ENCODE measurements at places on chromosomes 5 and 9. TPM values are rescaled to one million over a fixed set of nuclear protein-coding genes. Genes with fewer than 3 reads are reported as not detected.

PCDHB3 gene
- not detected for total RNA-seq

ENTREP1 gene
- total RNA-seq, result not detected

PRDM12 gene
- not detected for total RNA-seq

PPP2R2B gene
- total RNA-seq, result 1.8 TPM

CDHR2 gene
- 2.4 TPM for total RNA-seq

LEAP2 gene
- total RNA-seq, result 3.2 TPM

TNFSF15 gene
- 2.5 TPM for total RNA-seq

SNCAIP gene
- total RNA-seq, result not detected

S1PR3 gene
- 0.12 TPM for total RNA-seq

C9orf153 gene
- 0.35 TPM for total RNA-seq

DNA sequence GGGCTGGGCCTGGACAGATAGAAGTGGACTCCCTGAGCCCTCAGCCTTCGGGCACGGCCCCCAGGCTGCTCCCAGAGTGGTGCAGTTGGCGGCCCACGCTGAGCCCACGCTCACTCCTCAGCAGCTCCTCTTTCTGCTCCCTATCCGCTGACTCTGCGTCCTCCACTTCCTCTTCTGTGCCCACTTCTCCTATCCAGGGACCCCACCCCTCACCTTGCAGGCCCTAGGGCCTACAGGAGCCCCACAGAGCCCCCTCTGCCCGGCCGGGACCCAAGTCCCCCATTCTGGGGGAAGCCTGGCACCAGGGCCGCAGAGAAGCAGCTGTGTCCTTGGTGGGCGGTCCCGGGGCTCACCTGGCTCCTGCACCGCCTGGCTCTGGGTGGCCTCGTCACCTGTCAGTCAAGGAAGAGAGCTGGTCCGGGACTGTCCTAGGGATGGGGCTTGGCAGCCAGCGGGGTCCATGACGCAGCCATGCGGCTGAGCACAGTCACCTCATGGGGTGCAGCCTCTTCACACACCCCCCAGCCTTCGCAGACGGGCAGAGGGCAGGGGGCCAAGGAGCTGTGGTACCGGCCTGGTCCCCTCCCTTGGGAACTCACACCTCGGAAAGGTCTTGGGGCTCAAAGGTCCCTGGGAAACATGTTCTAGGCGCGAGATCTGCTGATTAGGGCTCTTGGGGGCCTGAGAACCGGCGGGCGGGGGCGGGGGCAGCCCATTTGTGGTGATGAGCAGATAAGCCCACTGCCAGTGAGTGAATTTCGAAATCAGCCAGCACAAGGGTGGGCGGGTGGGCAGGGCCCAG, 5.4 kb upstream of the NRARP start:
- no peaks in the 10 kb centered on the region for H3K27me3 ChIP-seq
- H3K36me3 ChIP-seq, result no peaks in the 10 kb centered on the region
- H3K4me3 ChIP-seq, result no peak overlapping the region

GRCh38 chr5:100303216-100303615, 232.0 kb upstream of the FAM174A start:
- H3K27ac ChIP-seq, result no peak overlapping the region
- no peaks in the 10 kb centered on the region for H3K36me3 ChIP-seq
- no peak for DNase-seq
- no peaks in the 10 kb centered on the region for H3K4me1 ChIP-seq

DNA sequence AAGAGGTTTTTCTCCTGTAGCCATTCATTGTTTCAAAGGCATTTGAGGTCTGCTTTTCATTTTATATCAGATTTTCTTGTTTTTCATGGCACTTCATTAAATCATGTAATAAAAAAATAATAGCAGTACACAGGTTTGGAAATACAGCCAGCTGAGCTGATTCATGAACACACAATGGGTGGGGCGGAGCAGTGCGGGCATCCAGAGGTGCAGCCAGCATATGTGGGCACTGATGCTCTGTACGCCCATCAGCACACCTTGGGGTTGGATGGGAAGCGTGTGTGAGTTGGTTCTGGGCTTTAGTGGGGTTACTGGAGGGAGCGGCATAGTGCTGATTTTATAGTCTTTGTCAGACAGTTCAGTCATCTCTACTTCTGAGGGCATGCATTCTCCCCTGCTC, 54.2 kb upstream of the IRX4 start:
- H3K4me3 ChIP-seq, result no peak overlapping the region
- no peak overlapping the region for H3K27ac ChIP-seq
- H3K4me1 ChIP-seq, result no peaks in the 10 kb centered on the region
- H3K36me3 ChIP-seq, result no peaks in the 10 kb centered on the region
- H3K27me3 ChIP-seq, result peaks cover 22% of the 10 kb centered on the region

- DNase-seq, result no peak
- no peak overlapping the region for H3K27ac ChIP-seq
- no peak overlapping the region for H3K4me3 ChIP-seq
- H3K27me3 ChIP-seq, result peaks cover 9% of the 10 kb centered on the region
Measured at GRCh38 chr9:78438780-78439179, 141.9 kb downstream of the PSAT1 start.

DNA sequence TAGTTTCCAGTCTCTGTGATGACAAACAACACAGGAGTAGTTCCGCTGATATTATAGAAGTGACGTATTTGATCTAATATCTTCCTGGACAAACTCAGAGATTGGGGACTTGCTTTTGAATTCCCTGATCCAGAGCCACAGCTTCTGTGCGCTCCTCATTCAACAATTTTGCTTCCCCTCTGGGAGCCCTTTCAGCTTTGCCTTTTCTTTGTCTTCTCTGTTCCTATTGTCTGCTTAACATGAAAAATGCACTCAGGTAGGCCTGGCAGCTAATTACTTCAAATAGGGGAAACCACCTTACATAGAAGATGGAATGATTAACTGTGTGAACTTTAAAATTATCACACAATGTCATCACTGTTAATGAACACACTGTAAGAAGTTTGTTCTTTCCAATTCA, 192.9 kb downstream of the EPB41L4A start:
- DNase-seq, result no peak
- H3K36me3 ChIP-seq, result no peaks in the 10 kb centered on the region
- no peaks in the 10 kb centered on the region for H3K4me1 ChIP-seq
- H3K4me3 ChIP-seq, result no peak overlapping the region
- no peak overlapping the region for H3K27ac ChIP-seq

DNA sequence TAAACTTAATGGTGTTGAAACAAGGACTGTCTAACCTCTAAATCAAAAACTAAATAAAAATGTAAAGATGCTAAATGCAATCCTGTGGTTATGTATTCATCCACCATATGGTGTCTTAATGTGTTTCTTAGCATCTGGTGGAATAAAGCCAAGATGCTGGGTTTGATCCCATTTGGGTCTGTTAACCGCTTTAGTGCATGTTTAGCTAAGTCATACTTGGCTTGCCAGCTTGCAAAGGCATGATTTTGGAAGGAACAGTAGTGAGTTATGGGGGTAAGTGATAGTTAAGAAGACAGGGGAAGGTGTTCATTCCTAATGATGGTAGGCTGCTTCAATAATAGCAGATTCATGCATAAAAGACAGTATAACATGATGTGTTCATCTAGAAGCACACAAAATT, 139.0 kb upstream of the SLC27A6 start:
- H3K4me3 ChIP-seq, result no peak overlapping the region
- no peak for DNase-seq
- no peaks in the 10 kb centered on the region for H3K27me3 ChIP-seq
- H3K27ac ChIP-seq, result no peak overlapping the region

- no peak for DNase-seq
- no peak overlapping the region for H3K27ac ChIP-seq
- H3K4me3 ChIP-seq, result no peak overlapping the region
- H3K36me3 ChIP-seq, result no peaks in the 10 kb centered on the region
Measured at GRCh38 chr9:131965103-131965502, 114.6 kb downstream of the MED27 start.

GRCh38 chr5:18805376-18805775, 1171.1 kb downstream of the TAF11L14 start:
- H3K4me3 ChIP-seq, result no peak overlapping the region
- DNase-seq, result no peak
- H3K36me3 ChIP-seq, result no peaks in the 10 kb centered on the region
- no peaks in the 10 kb centered on the region for H3K27me3 ChIP-seq

GRCh38 chr9:109477258-109478050, 20.7 kb downstream of the PTPN3 start:
- no peaks in the 10 kb centered on the region for H3K4me1 ChIP-seq
- no peak for DNase-seq
- H3K4me3 ChIP-seq, result no peak overlapping the region
- H3K36me3 ChIP-seq, result no peaks in the 10 kb centered on the region

DNA sequence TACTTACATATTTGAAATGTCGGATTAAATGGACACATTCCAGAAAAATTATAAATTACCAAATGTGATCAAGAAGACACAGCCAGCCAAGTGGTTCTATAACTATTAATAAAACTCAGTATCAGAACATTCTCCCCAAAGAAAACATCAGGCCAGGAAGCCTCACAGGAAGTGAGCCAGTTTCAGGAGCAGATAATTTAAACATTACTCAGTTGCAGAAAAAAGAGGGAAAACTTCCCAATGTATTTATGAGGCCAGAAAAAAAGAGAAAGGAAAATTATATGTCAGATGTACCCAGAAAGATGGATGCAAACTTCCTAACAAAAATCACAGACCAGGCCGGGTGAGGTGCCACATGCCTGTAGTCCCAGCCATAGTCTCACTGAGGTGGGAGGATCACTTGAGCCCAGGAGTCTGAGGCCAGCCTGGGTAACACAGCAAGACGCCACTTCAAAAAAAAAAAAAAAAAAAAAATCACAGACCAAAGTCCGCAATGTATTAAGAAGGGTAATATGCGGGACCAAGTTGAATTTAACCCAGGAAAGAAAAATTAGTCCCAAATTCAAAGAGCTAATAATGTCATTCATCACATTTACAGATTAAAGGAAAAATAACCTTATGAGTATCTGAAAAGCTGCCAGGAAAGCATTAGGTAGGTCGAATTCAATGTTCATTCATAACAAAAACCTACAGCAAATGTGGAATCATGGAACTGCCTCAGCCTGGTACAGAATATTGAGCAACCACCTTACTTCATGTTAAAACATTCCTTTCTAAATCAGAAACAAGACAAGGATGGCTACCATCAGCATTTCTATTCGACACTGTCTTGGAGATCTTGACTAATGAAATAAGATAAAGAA, 37.2 kb upstream of the NRARP start:
- DNase-seq, result no peak
- no peak overlapping the region for H3K4me3 ChIP-seq
- no peaks in the 10 kb centered on the region for H3K36me3 ChIP-seq
- no peak overlapping the region for H3K27ac ChIP-seq
- H3K4me1 ChIP-seq, result peaks cover 4% of the 10 kb centered on the region
- H3K27me3 ChIP-seq, result no peaks in the 10 kb centered on the region

- H3K4me1 ChIP-seq, result no peaks in the 10 kb centered on the region
- no peaks in the 10 kb centered on the region for H3K27me3 ChIP-seq
- no peak for DNase-seq
- no peak overlapping the region for H3K4me3 ChIP-seq
Measured at GRCh38 chr9:134367791-134368490, 41.7 kb downstream of the RXRA start.

DNA sequence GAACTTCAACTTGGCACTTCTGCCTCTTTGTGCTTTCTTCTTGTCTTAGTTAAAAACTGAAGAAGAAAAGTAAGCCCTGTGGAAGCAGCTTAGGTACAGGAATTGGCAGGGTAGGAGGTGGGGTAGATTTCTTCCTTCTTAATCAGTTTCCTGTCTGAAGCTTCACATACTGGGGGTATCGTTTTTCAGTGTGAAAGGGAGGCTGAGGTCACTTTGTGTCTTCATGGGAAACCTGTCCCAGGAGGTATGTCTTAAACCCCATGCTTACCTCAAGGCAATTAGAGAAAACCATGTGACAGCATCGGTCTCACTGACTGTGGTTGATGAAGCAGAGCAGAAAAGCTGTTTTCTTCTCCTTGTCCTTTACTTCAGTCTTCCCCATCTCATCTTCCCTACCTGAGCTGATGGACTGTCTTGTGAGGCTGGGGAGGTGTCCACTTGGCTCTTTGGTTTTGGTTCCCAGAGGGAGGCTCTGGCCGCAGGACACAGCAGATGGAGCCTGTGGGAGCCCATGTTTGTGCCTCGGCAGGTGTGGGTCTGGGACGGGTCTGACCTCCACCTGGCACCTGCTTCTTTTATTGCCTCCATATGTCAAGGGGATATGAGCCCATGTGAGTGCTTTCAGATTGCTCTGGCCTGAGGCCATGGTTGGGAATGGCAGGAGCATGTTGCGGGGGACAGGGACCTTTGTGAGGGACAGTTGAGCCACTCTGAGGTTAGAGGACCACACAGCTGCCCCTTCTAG, 47.0 kb downstream of the SH3GL2 start:
- no peak overlapping the region for H3K27ac ChIP-seq
- DNase-seq, result no peak
- H3K4me3 ChIP-seq, result no peak overlapping the region
- no peaks in the 10 kb centered on the region for H3K27me3 ChIP-seq
- no peaks in the 10 kb centered on the region for H3K36me3 ChIP-seq
- H3K4me1 ChIP-seq, result no peaks in the 10 kb centered on the region

DNA sequence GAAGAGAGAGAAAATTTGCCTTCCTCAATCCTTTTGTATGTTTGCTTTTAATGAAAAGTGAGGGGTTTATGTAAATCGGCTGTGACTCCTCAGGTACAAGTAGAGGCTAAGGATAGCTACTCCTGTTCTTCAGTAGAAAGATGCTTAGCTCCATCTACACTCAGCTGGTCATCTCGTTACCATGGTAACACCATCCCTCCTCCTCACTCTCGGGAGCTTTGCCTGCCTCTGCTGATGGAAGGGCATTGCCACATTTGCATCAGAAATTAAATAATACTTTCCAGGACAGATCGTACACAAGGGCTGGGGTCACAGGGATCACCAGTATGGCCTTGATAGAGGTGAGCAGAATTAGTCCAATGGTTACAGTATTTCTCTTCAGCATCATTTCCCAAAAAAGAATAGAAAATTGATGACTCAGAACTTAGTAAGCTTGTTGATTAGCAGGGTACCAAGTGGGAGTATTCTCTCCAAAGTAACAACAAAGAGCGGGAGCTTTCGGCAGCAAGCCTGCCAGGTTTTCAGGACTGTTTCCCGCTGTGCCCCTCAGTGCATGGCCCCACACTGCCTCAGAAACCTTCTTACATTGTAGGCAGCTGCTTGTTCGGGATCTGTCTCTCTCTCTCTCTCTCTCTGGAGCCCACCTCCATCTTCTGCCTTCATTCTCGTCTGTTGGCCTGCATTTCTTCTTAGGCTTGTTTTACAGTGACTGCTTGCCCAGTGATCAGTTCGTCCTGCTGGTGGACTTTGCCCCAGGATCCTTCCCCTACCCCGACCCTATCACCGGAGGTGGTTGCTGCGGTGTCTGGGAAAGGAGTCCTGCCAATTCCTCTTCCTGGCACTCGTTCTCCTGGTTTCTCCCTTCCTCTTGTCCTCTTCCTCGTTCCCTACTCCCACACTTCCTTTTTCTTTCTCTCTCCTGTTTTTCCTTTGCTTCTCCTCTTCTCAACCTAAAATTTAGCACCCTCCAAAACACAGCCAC, 51.9 kb upstream of the SNAPC3 start:
- H3K4me1 ChIP-seq, result no peaks in the 10 kb centered on the region
- H3K27ac ChIP-seq, result no peak overlapping the region
- no peaks in the 10 kb centered on the region for H3K27me3 ChIP-seq
- H3K4me3 ChIP-seq, result no peak overlapping the region
- no peak for DNase-seq
- H3K36me3 ChIP-seq, result no peaks in the 10 kb centered on the region

GRCh38 chr5:31324842-31325241, 131.4 kb downstream of the CDH6 start:
- no peaks in the 10 kb centered on the region for H3K36me3 ChIP-seq
- DNase-seq, result no peak
- no peaks in the 10 kb centered on the region for H3K27me3 ChIP-seq
- H3K4me1 ChIP-seq, result no peaks in the 10 kb centered on the region

- H3K27ac ChIP-seq, result no peak overlapping the region
- H3K27me3 ChIP-seq, result no peaks in the 10 kb centered on the region
- no peaks in the 10 kb centered on the region for H3K4me1 ChIP-seq
- no peak for DNase-seq
Measured at GRCh38 chr5:849651-850301, 1.0 kb downstream of the ZDHHC11 start.

All from activated CD4-positive, alpha-beta T cell treated with anti-CD3 and anti-CD28 coated beads, Interleukin-2, amount 10 ng/mL, durations not matched to agents 7 days and 5 days (primary cell).